Activated CD4-positive, alpha-beta memory T cell treated with anti-CD3 and anti-CD28 coated beads for 36 hours (primary cell): ENCODE measurements at places on chromosomes 2 and 18. TPM values are rescaled to one million over a fixed set of nuclear protein-coding genes. Genes with fewer than 3 reads are reported as not detected.

The IL1RL1 gene
- 1.3 TPM for total RNA-seq

The SLC38A11 gene
- not detected for total RNA-seq

The CREG2 gene
- total RNA-seq = not detected

The GAREM2 gene
- total RNA-seq = 2.8 TPM

The VIT gene
- not detected for total RNA-seq

The ADGRF3 gene
- 1.4 TPM for total RNA-seq

The POTEC gene
- not detected for total RNA-seq

The CIB4 gene
- not detected for total RNA-seq

The NR4A2 gene
- total RNA-seq = 10.0 TPM

GRCh38 chr2:187271825-187272224 lies 176.2 kb downstream of the CALCRL start:
- no peak for DNase-seq

DNA sequence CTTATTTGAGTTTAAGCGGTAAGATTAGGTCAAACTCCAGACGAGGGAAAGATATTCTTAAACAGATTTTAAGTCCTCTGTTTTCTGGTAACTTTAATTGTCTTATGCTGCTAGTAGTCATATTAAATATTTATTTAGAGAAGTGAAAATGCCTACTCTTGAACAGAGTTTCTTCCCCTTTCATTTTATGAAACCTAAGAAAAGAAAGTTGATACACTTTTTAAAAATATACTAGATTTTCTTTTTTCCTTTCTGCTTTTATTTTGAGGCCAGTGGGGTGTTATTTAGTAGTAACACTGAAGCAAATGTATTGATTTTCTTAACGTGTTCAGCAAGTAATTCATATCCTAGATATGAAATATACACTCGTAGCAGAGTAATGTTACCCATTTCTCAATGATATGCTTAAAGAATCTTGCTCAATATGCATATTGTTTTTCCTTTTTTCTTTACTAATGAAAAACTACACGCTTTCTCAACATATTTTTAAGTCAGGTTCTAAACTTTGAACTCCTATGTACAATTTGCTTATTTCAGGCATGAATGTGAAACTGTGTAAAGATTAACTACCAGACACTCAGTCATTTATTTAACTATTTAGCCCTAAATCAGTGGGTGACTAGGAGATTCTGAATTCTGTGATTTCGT lies 691 bp downstream of the KYNU start:
- DNase-seq = no peak

- DNase-seq = no peak
These were observed 135.6 kb downstream of the CDH2 start for GRCh38 chr18:28041366-28041765.

- no peak for DNase-seq
These were observed 111.1 kb downstream of the CDC42EP3 start for GRCh38 chr2:37560241-37560848.

DNA sequence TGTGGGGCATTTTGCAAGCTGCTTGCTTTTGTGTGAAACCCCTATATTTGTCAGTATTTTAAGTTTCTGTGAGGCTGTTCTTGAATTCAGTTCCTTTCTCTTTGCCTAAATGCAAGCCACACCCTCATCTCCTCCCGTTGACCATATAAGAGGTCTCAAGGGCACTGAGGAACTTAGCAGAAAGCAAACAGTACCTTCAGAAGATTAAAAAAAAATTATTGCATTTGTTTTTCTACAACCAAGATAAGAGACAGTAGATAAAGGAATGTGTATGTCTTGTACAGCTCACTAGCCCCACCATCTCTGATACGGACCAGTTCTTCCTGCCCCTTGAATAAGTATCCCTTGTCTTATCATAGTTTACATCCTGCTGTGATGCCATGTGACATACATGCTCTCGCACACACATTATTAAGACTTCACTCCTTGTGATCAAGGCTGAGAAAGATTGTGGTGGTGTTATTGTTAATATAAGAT lies 64.2 kb downstream of the NPAS2 start:
- DNase-seq = no peak

DNA sequence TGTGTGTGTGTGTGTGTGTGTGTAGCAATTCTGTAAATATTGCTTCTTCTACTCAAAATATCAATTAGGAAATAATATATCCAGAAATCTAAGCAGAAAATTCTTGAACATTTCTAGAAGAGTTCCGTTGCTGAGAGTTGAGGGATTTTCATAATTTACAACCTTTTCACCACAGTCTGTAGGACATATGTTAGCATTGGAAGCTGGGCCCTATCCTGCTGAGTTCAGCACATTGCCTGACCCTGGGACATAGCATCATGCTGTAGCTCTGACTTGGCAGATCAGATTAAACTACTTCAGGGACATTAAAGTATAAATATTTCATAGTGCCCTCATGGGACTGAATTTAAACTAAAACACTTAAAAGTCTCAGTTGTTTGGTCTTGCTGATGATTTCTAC lies 129.2 kb upstream of the KCNH7 start:
- DNase-seq = no peak

DNA sequence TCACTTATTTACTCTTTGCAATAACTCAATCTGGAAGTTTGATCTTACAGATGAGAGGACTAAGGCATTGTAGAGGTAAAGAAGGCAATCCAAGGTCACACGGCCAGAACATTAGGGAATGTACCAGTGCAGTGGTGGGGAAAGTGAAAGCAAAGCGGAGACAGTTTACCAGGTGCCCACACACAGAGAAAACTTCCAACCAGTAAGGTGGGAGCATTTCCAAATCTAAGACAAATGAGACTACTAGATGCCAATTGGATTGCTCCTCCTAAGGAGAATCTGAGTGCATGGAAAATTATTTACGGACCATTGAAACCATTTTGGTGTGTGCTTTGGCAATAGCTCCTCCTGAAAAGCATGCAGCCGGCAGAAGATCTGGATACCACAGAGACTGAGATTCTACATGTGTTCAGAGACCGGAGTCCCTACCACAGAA lies 34.9 kb downstream of the SLC20A1 start:
- no peak for DNase-seq

- no peak for DNase-seq
These were observed 106.8 kb downstream of the BCL11A start for GRCh38 chr2:60446413-60447267.

DNA sequence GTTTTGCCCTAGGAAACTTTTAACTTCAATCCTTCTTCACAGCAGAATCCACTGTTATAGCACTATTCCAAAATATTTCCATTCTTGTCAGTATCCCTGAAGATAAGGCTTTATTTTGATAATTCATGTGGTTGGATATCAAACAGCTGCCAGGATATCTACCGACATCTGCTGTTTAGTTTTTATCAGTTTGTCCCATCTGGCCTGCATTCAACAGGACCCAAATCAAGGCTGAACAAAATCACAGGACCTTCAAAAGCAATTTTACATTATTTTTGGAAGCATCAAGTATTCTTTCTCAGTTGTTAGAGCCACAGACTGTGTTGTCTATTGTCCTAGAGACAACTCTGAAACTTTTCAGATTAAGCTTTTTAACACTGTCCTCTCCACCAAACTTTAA lies 429.0 kb upstream of the PIK3C3 start:
- DNase-seq = no peak

GRCh38 chr2:131022731-131023130 lies 70.5 kb downstream of the FAM168B start:
- no peak for DNase-seq

- no peak for DNase-seq
These were observed 61.2 kb upstream of the GPC1 start for GRCh38 chr2:240374085-240374907.

- no peak for DNase-seq
These were observed 553.9 kb downstream of the ZNF804A start for GRCh38 chr2:185152186-185152585.

DNA sequence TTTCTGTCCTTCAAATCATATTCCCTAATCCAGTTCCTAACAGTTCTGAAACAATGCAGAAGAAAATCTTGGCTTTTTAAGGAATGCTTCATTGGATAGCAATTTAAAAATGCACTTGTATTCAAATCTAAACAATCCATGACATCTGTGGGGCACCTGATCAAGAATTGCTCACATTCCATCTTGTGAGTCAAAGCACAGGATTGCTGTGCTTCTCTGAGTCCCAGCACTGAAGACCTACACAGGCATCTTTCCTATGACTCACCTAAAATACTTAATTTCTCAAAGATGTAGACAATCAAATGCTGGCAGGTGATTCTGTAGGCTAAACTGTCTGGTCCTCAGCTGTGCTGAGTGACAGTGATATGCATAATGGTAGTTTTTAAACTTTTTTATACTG lies 10.1 kb upstream of the ATP8B1 start:
- DNase-seq = no peak

DNA sequence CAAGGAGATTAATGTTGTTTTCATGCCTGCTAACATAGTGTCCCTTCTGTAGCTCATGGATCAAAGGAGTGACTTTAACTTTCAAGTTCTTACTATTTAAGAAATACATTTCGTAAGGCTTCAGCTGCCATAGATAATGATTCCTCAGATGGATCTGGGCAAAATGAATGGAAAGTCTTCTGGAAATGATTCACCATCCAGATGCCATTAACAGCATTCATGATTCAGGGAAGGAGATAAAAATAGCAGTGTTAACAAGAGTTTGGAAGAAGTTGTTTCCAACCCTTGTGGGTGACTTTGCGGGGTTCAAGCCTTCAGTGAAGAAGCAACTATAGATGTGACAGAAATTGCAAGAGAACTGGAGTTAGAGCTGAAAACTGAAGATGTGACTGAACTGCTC lies 17.0 kb downstream of the VRK2 start:
- no peak for DNase-seq

- DNase-seq = no peak
These were observed 169.4 kb downstream of the RTP5 start for GRCh38 chr2:242038928-242039341.
